RWPE1 (cell line): ENCODE measurements at places on chromosomes 6 and 20.

- no peak for DNase-seq
Observed at GRCh38 chr20:23061262-23061661, 11.8 kb upstream of the THBD start.

GRCh38 chr20:13533946-13534345, 104.8 kb downstream of the TASP1 start:
- DNase-seq = no peak

DNA sequence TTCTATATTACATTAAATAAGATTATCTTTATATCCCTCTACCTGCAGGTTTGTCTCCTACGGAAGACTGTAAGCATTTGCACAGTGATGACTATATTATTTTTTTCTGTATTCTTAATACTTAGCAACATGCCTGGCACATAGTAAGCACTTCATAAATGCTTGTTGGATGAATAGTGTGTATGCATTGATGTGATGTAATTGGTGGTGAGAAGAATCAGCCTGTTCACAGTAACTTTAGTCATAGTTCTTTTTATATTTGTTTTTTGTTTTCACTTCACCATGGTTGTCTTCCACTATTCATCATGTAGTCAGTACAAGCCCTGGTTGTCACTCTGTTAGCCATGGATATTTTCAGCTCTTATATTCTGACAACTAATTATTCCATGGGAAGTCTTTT, 184.0 kb upstream of the FLRT3 start:
- peak; percentile 57 for DNase-seq

DNA sequence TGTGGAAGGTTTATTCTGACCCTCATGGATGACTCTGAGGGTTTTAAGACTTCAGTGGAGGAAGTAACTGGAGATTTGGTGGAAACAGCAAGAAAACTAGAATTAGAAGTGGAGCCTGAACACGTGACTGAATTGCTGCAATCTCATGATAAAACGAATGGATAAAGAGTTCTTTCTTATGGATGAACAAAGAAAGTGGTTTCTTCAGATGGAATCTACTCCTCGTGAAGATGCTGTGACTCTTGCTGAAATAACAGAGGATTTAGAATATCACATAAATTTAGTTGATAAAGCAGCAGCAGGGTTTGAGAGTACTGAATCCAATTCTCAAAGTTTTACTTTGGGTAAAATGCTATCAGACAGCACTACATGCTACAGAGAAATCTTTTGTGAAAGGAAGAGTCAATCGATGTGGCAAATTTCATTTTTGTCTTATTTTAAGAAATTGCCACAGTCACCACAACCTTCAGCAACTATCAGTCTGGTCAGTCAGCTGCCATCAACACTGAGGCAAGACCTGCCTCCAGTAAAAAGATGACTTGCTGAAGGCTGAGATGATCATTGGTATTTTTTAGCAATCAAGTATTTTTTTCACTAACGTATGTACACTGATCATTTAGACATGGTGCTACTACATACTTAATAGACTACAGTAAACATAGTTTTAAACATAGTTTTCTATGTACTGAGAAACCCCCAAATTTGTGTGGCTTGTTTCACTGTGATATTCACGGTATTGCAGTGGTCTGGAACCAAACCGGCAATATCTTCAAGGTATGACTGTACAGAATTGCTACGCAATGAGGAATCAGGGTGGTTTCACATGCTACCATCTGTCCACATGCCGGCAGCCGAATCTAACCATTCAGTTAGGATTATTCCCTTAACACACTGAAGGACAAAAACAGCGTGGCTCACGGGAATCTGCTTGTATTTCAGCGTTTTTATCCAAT, 149.0 kb downstream of the MYB start:
- no peak for DNase-seq

- no peak for DNase-seq
Observed at GRCh38 chr6:95593025-95593424, 15.7 kb downstream of the MANEA start.

- DNase-seq = no peak
Observed at GRCh38 chr6:1367771-1368170, 21.6 kb upstream of the FOXF2 start.

GRCh38 chr6:38708496-38708895, 5.6 kb upstream of the GLO1 start:
- DNase-seq = no peak

- DNase-seq = no peak
Observed at GRCh38 chr20:58791286-58791685, 59.4 kb downstream of the GNAS-AS1 start.

DNA sequence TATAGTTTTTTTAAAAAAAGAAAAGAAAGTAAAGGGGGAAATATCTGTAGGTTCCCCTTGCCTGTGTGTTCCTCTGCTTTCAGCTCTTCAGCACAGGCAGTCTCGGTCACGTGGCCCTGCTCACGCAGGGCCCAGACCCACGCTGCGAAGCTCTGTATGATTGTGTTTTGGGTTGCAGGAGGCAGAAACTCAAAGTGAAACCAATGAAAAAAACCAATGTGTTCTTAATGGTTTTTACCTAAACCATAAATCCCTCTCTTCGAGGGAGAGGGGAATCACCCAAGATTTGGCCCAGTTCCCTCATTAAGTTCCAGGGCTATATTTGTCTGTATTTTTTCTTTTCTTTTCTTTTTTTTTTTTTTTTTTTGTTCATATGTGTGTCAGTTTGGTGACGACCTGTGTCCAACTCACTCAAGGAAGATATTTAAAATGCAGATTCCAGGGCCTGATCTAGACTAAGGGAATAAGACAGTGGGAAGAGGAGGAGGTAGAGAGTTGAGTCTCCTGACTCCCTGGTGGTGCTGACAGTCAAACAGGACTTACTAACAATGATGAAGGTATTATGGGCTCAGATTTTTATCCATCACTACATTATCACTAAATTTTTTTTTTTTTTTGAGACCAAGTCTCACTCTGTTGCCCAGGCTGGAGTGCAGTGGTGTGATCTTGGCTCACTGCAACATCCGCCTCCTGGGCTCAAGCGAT, 33.8 kb upstream of the RREB1 start:
- no peak for DNase-seq

- DNase-seq = no peak
Observed at GRCh38 chr20:32586291-32586690, 1.2 kb upstream of the NOL4L start.
